Bladder microvascular endothelial cell (primary cell): ENCODE measurements at places on chromosomes 6 and 20. TPM values are rescaled to one million over a fixed set of nuclear protein-coding genes. Genes with fewer than 3 reads are reported as not detected.

Gene WDR46
- 59.7 and 74.5 TPM in 2 replicates for total RNA-seq

Gene IPCEF1
- total RNA-seq, result 0.32 and 0.82 TPM in 2 replicates

Gene RHAG
- not detected in 2 replicates for total RNA-seq

Gene NDUFAF4
- 5.5 and 9.3 TPM in 2 replicates for total RNA-seq

Gene SGK2
- under 0.01 and 0.31 TPM in 2 replicates for total RNA-seq

Gene FAM83D
- 22.5 and 25.2 TPM in 2 replicates for total RNA-seq

Gene PARD6B
- 0.16 and 0.82 TPM in 2 replicates for total RNA-seq

Gene HLA-DOA
- 0.16 TPM in 1 of 2 replicates, not detected in the other for total RNA-seq
